Articular chondrocyte of knee joint (primary cell): ENCODE measurements at places on chromosomes 1 and 21. TPM values are rescaled to one million over a fixed set of nuclear protein-coding genes. Genes with fewer than 3 reads are reported as not detected.

The S100A16 gene
- 128 and 138 TPM in 2 replicates for total RNA-seq

The CIART gene
- total RNA-seq = 13.1 and 14.1 TPM in 2 replicates

The IL24 gene
- not detected in 2 replicates for total RNA-seq

The PRRX1 gene
- total RNA-seq = 439 and 488 TPM in 2 replicates

The DCST2 gene
- total RNA-seq = 0.11 TPM in 1 of 2 replicates, not detected in the other

The ADAM30 gene
- not detected in 2 replicates for total RNA-seq

The SAMD11 gene
- 19.9 and 36.2 TPM in 2 replicates for total RNA-seq
